Activated CD4-positive, alpha-beta T cell treated with anti-CD3 and anti-CD28 coated beads for 24 hours (primary cell): ENCODE measurements at places on chromosomes 3 and 15.

DNA sequence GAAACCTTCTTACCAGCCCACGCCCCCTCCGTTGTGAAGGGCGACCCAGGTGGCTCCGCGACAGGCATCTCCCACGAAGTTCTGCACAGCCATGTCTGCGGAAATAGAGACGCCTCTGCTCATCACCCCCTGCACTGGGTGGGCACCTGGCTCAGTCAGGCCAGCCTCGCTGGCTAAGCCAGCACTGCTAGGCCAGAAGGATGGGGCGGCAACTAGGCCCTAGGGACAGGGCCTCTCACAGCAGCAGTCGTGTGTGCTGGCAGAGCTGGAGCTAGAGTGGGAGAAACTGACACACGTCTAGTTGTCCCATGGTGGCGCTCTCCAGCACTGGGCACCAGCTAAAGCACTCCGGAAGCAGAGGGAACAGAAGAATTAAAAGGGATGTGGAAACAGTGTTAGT, 12.5 kb upstream of the ZXDC start:
- no peak for DNase-seq

DNA sequence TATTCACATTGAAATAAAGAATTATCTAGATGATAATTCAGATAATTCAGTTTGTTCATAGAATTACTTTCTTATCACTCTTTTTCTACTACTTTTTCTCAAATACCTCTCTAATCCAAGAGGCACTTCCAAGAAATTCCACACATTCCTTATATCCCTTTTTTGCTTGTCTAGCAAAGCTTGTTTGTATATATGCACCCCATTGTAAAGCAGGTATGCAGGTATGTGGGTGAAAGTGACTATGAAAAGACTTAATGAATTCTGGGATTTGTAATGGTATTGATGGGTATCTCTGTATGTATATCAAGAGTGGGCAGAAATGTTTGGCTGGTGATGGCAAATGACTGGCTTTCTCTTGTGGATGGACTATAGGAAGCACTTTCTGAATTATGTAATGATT, 94.1 kb upstream of the FGF7 start:
- DNase-seq, result no peak

DNA sequence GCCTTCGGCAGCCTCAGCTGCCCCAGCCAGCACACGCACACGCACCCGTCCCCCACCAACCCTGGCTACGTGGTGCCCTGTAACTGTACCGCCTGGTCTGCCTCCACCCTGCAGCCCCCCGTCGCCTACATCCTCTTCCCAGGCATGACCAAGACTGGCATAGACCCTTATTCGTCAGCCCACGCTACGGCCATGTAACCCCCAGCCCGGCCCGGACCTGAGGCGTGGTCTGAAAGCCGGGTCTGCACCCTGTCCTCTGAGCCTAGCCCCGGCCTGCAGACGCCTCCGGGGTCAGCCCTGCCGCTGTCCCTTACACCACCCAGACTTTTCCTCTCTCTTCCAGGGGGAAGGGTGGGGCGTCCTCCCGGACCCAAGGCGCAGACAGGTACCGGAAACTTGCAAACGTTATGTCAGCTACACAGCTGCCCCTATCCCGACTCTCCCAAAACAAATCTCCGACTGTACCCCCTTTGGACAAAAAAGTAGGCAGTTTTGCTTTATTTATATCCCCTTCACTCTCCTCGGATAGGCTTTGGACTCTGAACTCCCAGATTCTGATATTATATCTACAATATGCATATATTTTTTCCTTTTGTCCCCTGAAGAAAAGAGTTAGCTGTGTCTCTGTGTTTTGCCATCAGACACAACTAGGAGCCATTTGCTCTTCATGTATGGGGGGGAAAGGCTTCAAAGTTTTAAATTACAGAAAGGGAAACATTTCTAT, 1.4 kb downstream of the SOX14 start:
- DNase-seq, result no peak

- no peak for DNase-seq
Measured at GRCh38 chr15:57216288-57216687, 160.0 kb upstream of the CGNL1 start.

DNA sequence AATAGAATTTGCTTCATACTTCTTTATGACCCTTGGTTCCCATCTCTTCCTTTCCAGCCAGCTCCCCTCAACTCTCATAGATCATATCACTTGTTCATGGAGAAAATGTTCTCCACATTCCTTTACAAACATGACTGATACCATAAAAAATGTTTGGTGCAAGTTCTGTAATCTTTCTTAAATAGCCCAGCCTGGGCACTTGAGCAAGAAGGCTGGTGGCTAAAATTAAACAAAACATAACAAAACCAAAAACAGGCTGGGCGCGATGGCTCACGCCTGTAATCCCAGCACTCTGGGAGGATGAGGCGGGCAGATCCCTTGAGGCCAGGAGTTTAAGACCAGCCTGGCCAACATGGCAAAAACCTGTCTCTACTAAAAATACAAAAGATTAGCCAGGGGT, 8.9 kb upstream of the POLR2M start:
- no peak for DNase-seq

GRCh38 chr3:60839246-60839645, 412.0 kb downstream of the FHIT start:
- DNase-seq, result no peak
